Right kidney (tissue), 9 donors: ENCODE measurements at places on chromosomes 6 and 20.

GRCh38 chr20:52190437-52191131 lies 995 bp downstream of the ZFP64 start:
- DNase-seq: no peak

DNA sequence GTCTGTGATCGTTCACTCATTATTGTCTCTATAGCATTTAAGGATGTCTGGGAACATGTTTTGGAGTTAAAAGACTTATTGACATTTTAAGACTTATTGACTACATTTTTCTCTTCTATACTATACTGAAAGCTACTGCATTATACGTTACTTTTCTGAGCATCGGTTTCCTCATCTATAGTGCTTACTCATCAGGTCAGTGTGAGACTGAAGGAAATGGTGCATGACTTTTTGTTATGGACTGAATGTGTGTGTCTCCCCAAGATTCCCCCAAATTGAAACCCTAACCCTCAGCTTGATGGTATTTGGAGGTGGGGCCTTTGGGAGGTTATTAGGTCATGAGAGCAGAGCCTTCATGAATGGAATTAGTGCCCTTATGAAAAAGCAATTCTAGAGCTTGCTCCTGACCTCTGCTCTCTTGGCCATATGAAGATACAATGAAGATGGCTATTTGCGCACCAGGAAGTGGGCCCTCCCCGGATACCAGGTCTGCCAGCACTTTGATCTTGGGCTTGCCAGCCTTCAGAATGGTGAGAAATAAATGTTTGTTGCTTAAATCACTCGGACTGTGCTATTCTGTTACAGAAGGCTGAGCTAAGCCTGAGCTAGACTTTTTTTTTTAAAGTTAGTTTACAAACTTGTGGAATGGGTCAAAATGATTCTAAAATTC lies 243.7 kb upstream of the RREB1 start:
- no peak for DNase-seq

DNA sequence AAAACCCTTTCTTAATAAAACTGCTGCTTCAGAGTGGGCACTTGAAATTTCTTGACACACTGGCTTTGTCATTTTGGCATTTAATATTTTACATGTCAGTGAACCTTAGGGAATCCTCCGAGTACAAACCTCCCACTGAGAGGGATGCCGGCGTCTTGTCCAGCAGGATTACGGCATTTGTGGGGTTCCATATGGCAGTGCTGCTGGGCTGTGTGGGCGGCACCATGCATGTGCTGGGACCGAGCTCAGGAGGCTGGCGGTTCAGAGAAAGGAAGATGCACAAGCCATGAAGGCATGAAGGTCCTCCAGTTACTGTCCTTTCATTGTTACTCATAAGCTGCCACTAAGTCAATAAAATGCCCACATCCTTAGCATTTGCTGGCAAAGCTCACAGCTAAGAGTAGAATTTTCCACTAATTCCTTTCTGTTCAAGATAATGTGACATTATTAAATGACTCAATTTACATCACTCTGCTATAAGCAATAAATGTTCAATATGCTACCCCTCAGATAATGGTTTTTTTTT lies 61.4 kb downstream of the LY86 start:
- DNase-seq: no peak

DNA sequence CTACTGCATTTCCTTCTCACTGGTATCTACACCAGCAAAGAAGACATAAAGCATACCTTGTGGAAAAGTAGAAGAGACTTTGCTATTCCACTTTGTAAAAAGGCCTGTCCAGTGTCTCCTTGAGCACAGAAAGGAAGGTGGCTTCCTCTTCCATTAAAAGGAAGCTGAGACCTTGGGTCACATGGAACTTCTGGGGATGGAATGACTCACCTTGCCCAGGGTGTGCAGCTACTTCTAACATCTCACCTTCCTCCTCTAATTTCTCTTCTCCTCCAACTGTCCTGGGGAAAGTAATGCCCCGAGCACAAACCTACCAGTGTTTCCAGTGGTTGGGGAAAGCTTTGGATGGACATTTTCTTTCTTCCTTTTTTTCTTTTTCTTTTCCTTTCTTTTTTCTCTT lies 848.8 kb upstream of the MAP3K7 start:
- no peak for DNase-seq

DNA sequence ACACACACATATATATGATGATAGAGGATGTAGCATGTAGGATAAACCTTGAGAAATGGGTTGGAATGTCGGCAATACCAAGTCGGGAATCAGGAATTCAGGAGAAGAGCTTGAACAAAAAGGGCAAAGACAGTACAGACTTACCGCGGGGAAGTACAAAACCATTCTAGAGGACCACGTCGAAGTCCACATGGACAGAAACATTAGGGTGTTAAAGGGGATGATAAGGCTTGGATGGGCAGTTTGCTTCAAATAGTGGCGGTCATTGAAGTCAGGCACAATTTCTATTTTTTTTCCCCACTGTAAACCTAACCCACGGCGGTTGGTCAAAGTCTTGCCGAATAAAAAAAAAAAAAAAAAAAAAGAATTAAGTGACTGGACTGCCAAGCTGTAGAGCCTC lies 766 bp upstream of the NUS1 start:
- no peak for DNase-seq

GRCh38 chr6:123418071-123418470 lies 218.7 kb downstream of the TRDN start:
- no peak for DNase-seq

GRCh38 chr6:159691963-159692287 lies 1.1 kb downstream of the SOD2 start:
- no peak for DNase-seq

DNA sequence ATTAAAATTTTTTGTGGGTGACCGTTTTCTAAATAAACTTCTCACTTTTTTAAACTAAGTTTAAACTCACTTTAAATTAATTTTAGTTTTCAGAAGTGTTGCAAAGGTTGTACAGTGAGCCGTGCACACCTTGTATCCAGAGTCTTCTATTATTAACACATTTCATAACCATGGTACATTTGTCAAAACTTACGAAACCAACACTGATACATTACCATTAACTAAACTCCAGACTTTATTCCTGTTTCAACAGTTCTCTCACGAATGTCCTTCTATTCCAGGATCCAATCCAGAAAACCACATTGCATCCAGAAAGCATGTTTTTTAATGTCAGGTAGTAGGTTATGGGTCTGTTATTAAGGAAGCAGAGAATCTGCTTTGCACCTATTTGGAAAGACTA lies 319.9 kb downstream of the CBLN4 start:
- no peak for DNase-seq

- DNase-seq: no peak
Observed at GRCh38 chr20:15918631-15919030, 654.6 kb downstream of the KIF16B start.

DNA sequence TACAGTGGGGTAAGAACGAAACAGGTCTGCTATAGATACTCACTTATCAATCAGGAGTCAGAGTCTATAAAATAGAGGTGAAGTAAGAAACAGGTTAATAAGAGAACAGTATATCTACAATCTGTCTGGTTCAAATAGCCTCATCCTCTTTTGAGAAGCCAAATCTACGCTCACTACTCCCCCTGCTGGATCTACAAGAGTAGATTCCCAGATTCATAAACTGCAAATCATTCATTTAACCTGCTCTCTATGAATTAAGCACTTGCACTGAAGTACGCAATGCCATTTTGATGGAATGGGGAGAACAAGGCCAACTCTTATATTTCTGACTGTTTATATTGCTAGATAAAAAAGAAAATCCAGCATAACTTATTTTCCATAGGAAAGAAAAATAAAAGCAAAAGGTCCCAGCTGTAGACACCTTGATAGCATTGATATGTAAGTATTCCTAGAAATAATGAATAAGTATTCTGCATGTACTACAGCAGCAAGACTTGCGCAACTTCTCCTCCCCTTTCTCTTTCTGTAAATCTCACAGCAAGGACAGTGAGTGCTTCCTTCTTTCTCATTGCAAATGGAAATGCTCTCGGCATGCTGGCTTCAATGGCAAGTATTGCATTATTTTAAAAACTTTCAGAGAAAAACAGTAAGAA lies 92.3 kb downstream of the RFX6 start:
- no peak for DNase-seq

GRCh38 chr6:100001915-100002388 lies 7.9 kb upstream of the MCHR2 start:
- DNase-seq: peak; percentile 8

- DNase-seq: no peak
Observed at GRCh38 chr6:21085643-21086042, 507.9 kb upstream of the SOX4 start.

DNA sequence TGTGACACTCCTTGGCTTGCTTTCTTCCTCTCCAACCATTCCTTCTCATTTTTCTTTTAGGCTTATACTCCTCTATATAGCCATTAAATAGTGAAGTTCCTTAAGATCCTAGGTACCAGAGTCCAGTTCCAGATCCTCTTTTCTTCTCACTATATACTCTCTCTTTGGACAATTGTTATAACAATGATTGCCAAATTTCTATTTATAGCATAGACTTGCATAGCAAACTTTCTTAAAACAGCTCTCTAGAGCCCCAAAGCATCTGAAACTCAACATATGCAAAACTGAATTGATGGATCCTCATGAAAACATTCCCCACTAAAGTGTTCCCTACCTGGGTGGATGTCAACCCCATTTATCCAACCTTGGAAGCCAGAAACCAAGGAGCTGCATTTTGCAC lies 13.4 kb downstream of the PHIP start:
- no peak for DNase-seq

DNA sequence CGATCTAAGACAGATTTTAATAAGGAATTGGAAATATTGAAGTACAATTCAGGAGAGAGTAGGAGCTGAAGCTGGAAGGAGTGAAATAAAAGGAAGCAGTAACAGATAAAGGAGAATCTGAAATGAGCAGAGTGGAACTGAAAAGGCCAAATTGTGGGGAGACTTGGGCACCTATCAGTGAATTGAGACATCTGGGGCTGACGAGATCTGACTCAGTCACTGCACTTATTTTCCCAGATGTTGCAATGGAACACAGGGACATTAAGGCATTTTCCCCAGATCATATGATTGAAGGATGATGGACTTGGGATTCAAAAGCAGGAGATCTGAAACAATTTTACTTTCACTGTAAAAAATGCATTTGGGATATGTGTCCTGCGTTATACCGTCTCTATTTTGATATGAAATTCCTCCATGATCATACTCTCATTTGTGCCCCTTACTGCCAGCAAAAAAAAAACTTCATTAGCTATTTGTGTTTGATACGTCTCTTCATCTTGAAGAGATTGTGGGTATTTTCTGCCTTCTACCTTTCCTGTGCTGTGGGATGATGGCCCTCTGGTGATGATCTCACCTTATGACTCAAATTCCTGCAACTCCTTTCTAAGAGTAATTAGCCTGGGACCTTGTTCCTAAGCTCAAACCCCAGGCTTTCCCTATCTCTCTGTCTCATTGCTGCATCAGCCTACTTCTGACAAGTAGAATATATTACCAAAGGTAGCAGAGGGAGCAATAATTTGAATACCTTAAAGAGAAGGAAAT lies 278.5 kb upstream of the MAN1A1 start:
- no peak for DNase-seq

DNA sequence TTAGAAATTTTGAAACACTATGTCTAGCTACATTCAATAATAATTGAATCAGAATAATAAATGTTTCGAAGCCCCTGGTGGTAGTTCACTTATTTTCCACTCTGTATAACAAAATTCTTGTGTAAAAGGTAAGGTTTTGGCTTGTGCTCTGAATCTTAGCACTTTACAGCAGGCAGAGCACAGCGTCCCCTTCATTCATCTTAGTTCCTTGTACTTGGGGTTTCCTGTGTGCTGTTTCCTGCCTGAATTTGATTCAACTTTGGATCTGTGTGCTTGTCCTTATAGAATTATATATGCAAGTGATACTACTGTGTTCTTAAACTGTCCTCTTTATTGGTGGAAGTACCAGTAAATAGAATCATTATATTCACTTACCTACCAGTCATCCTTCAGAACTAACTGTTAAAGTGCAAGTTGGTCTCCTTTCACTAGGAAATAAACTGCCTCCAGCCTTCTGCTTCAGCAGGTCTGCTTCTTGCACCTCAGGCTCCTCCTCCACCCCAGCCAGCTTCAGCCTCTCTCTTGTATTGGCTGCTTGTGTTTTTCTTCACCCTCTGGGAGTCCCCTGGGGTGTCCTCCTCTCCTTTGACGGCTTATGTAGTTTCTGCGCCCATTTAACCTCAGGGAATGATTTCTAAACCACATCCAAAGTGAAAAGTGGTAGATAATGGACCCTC lies 28.8 kb upstream of the TULP4 start:
- no peak for DNase-seq

GRCh38 chr6:155883334-155883731 lies 427.7 kb upstream of the NOX3 start:
- no peak for DNase-seq

- no peak for DNase-seq
Observed at GRCh38 chr6:8085053-8085511, 17.3 kb downstream of the EEF1E1 start.

GRCh38 chr6:85355816-85356215 lies 94.1 kb upstream of the NT5E start:
- DNase-seq: no peak

- no peak for DNase-seq
Observed at GRCh38 chr6:160734627-160735026, 32.6 kb downstream of the PLG start.

DNA sequence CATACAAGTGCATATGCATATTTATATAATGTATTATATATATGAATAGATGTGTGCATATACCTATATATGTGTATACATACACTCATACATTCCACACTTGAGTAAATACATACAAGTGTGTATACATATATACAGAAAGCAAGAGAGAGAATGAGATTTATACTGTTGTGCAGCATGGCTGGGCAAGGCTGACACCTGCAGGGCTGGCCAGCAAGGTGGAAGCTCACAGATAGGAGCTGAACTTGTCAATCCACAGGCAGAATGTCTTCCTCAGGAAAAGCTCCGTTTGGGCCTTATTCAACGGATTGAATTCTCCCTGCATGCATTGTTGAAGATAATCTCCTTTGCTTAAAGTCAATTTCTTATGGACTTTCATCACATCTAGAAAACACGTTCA lies 256.7 kb downstream of the ZNF217 start:
- DNase-seq: no peak

GRCh38 chr6:34246563-34247391 lies 2.0 kb downstream of the SMIM29 start:
- no peak for DNase-seq

DNA sequence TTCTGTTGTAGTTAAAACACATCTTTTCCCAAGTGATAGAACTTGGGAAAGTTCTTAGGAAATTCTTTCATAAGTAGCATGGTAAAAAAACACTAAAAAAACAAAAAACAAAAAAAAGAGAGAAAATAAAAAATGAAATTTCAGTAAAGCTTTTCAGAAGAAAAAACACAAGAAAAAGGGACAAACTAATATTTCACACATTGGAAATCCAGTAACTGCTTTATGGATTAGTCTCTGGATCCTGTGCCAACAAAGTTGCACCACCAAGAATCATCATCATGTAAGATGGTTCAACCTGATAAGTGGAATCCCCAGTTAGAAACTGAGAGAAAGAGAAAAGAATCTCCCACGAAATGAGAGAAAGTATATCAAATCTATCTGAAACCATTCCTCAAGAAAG lies 144.2 kb downstream of the GMDS start:
- no peak for DNase-seq
